ENCODE measurements at places on chromosomes 16 and 17.
A peak's percentile ranks its signal among the peaks of the same experiment; 100 is the strongest.

GRCh38 chr17:54992797-54993639 is 24.5 kb downstream of the STXBP4 start:
- peak; percentile 17 for DNase-seq

GRCh38 chr17:67557921-67558320 is 159.8 kb upstream of the NOL11 start:
- no peak for DNase-seq

GRCh38 chr17:74760404-74761105 is 12.1 kb downstream of the NHERF1 start:
- no peak for DNase-seq

DNA sequence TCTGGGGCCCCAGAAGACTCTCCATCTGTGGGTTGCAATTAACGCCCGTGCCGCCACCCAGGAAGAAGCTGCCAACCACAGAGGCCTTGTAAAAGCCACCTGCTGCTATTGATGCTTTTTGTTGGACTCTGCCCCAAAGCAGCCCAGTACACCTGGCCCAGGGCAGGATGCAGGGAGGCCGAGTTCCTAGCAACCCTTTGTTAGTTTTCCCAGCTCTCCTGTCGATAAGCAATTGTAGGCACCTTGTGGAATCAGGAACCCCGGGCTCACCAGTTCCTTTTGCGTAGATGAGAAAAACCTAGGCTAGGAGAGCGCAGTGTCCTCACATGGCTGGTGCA is 103.3 kb downstream of the ABCC6 start:
- no peak for DNase-seq

- no peak for DNase-seq
Measured at GRCh38 chr16:11449716-11450115, 104.5 kb downstream of the RMI2 start.

- DNase-seq = no peak
Measured at GRCh38 chr17:59651346-59651745, 31.7 kb downstream of the CLTC start.

DNA sequence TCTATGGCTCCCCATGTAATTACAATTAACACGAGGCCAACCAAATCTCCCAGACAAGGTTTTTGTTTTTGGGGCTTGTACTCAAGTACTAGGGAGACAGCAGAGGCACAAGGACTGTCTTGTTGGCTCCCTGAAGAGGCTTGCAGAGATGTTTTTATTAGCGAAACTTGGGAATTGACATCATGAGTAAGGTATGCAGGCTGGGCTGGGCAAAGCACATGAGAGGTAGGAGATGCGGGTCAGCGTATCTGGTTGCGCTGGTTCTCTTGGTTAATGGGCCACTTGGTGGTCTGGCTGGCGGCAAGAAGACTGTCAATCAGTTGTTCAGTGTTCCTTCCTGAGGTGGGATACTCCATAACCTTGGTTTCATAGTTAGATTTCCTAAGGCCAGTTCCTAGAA is 28.9 kb downstream of the LCMT1 start:
- DNase-seq = no peak

GRCh38 chr17:82041144-82041814 is 3.8 kb upstream of the DCXR start:
- DNase-seq = no peak

DNA sequence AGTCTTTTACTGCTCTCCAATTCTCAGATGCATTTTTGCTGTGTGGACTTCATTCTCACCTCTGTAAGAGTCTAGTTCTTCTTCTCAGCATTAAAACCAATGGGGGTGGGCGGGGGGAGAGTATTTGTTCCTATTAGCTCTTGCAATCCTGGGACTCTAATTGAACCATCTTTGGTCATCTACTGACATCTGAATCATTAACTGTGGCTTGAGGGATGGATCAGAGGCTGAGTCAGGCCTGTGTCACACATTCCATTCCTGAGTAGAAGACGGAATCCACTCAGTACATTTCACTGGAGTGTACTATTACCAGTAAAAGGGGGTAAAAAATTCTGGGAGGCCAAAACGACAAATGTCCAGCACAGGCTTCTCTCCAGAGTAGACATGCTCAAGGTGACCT is 12.8 kb upstream of the ZNF23 start:
- DNase-seq = peak; percentile 94

DNA sequence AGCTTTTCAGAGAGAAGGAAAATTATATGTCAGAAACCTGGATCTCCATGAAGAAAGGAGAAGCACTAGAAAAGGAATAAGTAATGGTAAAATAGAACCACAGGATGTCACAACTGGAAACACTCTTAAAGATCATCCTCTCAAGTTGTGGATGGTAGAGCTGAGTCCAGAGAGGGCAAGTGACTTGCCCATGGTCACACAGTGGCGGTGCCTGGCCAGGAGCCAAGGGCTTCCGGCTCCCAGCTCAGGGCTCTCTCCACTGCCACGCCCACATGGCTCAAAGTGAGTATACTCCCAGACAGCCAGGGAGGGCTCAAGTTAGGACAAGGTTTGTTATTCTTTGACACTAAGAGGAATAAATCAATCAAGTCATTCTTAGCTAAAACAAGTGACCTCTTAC is 159.8 kb downstream of the COPRS start:
- DNase-seq = no peak

DNA sequence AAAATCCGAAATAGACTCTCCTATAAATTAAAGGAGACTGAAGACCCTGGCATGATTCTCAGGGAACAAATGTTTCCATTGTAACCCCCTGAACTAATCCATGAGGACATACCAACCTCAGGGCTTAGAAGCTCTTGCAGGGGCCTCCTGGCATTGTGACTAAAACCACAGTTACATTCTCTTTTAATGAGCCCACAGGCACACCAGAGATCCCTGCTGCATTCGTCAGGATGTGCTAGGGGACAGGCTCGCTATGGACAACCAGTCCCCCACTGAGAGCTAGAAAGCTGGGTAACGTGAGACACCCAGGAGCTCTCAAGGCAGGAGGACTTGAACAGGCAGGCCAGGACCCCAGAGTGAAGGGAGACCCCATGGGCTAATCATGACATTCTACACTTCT is 140.6 kb upstream of the TNRC6C start:
- DNase-seq = no peak

GRCh38 chr16:51553314-51553713 is 402.2 kb upstream of the SALL1 start:
- no peak for DNase-seq

- DNase-seq = no peak
Measured at GRCh38 chr16:66337463-66338188, 28.9 kb upstream of the CDH5 start.

- DNase-seq = no peak
Measured at GRCh38 chr17:64323774-64324173, 60.7 kb upstream of the TEX2 start.

- DNase-seq = no peak
Measured at GRCh38 chr17:42780851-42781638, 635 bp downstream of the WNK4 start.

DNA sequence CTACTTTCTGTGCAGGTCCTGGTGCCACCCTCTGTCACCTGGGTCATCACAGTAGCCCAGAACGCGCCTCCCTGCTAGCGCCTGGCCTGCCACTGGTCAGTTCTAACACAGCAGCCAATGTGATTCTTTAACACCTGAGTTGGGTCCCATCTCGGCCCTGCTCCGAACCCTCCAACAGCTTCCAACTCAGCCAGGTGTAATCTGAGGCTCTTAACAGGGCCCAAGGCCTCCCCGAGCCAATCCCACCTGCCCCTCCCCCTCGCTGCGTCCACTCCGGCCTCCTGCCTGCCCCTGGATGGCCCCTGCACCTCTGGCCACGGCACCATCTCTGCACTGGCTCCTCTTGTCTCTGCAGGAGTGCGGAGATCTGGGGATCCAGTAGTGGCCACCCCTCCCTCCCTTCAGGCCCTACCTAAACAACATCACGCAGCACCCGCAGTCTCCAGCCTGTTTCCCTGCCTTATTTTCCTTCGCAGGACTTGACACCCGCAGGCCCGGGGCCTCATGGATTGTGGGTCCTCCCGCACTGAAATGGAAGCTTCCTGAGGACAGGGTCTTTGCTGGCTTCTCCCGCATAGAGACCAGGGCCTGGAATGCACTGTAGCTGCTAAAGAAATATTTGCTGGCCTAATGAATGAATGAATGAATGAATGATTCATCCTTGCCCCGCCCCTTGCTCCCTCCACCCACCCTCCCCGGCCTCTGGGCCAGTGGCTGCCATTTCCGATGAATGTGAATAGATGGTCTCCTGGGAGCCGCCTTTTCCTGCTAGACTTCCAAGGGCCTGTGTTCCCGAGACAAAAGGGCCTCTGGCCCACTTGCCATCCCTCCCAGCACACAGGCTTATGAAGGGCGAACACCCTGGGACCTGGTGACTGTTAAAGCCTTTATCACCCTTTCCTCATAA is 174.8 kb upstream of the FOXF1 start:
- DNase-seq = no peak

DNA sequence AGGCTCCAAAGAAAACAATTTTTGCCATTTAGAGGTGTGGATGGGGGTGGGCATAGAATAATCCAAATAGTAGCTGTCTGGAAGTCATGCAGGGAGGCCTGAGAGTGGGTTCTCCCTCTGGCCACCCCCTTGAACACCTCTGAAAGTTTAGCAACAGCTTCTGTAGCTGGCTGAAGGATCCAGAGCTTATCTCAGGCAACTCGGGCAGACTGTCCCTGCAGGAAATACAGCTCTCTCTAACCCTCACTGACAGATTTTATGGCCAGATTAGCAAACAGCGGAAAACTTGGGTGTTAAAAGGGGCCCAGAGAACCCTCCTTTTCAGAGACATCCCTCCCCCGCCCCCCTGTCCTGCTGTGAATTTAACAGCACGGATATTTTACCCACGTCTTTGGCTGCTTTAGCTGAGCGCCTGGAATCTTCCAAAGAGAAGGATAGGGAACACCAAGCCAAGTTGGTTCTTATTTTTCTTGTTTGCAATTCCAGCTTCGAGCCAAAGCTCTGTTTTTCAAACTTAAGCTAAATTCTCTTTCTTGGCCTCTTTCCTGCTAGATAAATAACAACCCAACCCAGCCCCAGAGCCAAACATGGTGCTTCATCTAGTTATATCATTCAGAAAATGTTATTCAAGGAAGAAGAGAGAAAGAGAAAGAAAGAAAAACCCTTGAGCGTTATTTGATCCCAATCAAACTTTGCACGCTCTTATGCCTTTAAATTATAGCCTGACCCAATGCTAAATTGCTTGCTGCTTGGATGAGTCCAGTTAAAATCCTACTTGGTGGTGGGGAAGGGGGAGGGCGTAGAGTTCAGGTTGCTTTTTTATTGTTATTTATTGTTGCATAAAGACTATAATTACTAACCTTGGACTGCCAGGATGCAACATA is 2.3 kb upstream of the HOXB2 start:
- no peak for DNase-seq

DNA sequence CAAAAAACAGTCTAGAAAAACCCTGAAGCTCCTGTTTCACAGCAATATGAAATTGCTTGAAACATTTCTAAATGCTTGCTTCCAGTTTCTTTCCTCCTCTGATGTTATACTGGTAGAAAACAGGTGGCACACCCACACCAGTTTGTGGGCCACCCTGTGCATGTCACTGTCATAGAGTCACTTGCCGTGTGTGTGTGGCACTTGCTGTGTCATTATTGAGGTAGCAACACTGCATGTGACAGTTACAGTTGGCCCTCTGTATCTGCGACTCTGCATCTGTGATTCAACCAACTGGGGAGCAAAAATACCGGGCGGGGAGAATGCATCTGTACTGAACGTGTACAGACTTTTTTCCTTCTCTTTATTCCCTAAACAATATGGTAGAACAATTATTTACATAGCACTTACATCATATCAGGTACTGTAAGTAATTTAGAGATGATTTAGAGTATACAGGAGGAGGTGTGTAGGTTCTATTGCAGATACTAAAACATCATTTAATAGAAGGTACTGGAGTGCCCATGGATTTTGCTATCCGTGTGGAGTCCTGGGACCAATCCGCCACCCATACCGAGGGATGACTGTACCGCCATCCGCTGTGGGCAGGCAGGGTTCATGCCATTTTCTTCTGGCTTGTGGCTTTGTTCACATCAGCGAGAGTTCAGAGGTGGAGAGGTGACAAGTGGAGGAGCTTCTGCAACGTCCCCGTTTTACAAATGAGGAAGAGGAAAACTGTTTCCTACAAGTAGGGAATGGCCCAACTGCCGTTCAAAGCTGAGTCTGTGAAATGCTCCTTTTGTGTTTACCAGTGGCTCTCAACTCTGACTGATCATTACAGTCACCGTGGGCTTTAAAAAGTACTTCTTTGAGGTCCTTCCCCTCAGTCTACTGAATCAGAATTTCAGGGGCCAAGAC is 373.7 kb downstream of the SNX29 start:
- no peak for DNase-seq

GRCh38 chr16:50712956-50713355 is 19.6 kb downstream of the NOD2 start:
- no peak for DNase-seq

DNA sequence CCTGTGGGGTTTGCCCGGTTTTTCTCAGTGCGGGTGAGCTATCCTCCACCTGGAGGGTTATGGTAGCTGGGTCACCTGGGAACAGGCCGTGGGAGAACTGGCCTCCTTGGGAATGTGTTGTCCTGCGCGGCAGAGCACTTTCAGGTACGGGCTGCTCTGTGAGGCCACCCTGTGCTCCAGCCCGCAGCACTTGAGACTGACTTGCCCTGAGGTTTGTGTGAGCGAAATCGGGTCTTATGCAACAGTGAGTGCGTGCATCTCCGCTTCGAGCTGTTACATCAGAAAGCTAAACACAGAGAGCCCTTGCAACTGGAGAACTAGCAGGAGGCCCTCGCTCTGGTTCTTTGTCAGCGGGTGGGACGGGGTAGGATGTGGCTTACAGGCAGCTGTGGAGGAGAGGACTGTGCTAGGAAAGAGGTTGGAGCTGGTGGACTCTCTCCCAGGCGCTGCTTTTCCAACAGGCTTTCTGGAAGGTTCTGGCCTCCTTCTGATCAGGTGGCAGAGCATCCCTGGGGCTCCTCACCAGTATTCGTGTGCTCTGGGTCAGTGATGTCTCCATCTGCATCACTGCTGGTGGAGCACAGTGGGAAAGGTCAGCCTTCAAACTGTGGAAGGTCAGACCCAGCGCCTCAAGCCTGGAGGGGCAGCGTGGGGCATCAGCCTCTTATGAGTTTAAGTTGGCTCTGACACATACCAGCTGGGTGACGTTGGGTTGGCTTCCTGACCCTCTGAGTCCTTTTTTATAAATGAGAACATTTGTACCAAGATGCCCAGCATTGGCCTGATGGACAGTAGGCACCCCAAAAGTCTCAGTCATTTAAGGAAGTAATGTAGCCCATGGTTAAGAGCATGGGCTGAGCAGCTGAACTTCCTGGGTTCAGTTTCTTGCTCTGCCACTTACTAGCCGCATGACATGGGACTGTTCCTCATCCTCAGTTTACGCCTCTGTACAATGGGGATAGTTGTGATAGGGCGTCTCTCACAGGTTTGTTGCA is 76.3 kb downstream of the KSR1 start:
- DNase-seq = no peak

Data from HS-27A (cell line).